ENCODE measurements at places on chromosomes 1 and 21. TPM values are rescaled to one million over a fixed set of nuclear protein-coding genes. Genes with fewer than 3 reads are reported as not detected.

DNA sequence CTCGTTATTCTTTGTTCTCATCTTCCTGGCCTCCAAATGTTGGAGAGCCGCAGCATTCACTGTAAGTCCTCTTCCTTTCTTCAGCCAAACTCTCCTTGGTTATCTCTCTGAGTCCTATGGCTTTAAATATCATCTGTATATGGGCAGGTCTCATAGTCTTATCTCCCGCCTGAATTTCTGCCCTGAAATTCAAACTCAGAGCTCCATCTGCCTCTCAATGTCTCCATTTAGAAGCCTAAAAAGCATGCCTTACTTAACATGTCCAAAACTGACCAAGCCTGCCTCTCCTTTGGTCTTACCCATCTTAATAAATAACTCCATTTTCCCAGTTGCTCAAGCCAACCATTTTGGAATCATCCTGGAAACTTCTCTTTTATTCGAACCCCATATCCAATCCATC, 80.7 kb downstream of the DHRS3 start:
- H3K36me3 ChIP-seq = no peaks in the 10 kb centered on the region
- H3K27me3 ChIP-seq = no peaks in the 10 kb centered on the region
- H3K4me1 ChIP-seq = peaks cover 25% of the 10 kb centered on the region
- no peak overlapping the region for H3K27ac ChIP-seq
- no peak for DNase-seq

GRCh38 chr1:41274752-41275545, 32.8 kb upstream of the SCMH1 start:
- H3K4me3 ChIP-seq = no peak overlapping the region
- H3K36me3 ChIP-seq = no peaks in the 10 kb centered on the region
- H3K27ac ChIP-seq = no peak overlapping the region
- no peaks in the 10 kb centered on the region for H3K27me3 ChIP-seq
- H3K4me1 ChIP-seq = no peaks in the 10 kb centered on the region
- no peak for DNase-seq

DNA sequence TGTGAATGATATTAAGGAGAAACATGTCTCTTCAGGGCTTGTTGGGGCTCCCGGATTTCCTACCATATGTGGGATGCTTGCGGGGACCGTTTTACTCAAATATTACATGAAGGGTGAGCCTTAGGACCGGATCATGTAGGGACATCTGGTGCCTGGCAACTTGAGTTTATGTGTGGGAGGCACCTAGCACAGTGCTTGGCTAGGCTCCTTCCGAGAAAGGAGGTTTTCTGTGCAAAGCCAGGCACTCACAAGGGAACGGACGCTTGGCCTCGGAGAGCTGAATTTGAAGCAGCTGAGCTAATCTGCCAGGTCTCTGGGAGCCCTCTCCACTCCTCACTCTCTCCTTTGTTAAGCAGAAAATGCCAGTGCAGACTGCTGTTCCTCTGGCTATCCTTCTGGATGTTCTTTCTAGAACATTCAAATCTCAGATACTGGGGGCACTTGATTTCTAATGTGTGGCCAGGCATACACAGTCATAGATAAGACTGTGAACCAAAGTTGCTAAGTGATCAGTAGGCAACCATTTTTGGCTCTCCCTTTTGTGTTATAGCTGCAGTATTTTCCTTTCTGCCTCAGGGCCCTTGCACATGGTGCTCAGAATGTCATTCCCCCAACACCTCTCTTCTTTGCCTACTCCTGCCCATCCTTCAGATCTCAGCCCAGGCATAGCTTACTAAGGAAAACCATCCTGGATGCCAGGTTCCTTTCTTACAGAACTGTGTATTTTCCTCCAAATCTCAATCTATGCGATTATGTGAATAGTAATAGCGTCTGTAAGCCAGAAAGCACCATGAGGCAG, 216.6 kb upstream of the CSF3R start:
- H3K4me1 ChIP-seq = no peaks in the 10 kb centered on the region
- DNase-seq = no peak
- H3K27ac ChIP-seq = no peak overlapping the region
- H3K4me3 ChIP-seq = no peak overlapping the region
- H3K36me3 ChIP-seq = no peaks in the 10 kb centered on the region
- H3K27me3 ChIP-seq = peaks cover 21% of the 10 kb centered on the region

DNA sequence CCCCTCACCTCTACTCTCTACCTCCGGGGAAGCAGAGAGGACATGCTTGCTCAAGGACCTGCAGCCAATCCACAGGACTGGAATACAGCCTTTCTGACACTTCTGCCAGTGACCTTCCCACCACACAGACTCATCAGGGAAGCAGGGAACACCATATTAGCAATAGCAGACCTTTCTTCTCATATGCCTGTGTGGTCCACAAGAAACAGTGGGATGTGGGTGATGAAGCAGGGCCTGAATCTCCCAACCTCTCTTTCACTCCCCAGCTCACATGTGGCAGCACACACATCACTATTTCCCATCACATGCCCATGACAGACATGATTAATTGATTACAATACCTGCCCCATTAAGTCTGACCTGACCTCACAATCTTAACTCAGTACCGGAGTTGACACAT, 695.1 kb downstream of the MATN1 start:
- H3K4me1 ChIP-seq = no peaks in the 10 kb centered on the region
- H3K27me3 ChIP-seq = no peaks in the 10 kb centered on the region
- H3K27ac ChIP-seq = no peak overlapping the region
- no peak for DNase-seq

- H3K27me3 ChIP-seq = no peaks in the 10 kb centered on the region
- no peaks in the 10 kb centered on the region for H3K36me3 ChIP-seq
- no peak for DNase-seq
- H3K4me1 ChIP-seq = no peaks in the 10 kb centered on the region
Observed at GRCh38 chr1:107786203-107786845, 178.7 kb downstream of the VAV3 start.

DNA sequence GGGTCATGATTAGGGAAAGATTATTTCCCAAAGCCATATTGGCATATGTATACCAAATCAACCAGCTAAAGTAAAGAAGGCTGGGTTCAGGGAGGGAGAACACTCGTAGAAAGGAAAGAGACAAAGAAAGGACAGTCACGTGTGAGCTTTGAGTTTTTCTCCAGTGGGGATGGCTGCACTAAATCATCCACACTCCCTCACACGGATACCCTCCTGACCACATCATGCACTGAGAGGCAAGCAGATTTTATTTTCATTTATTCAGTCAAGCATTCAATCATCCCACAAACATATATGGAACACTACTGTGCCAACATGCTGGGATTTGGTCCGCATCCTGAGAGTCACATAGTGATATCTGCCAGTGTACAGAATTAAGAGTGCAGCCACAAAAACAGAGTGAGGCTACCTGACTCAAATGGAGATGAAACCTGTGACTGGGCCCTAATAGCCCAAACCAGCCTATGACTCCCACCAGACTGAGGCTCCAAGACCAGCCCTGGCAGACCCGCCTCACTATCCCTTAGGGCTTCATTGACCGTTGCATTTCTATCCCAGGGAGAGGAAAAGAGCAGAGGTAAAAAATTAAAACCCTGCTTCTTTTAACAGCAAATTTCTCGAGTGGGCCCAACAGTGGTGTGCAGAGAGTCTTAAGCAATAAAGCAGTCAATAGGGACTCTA, 155.9 kb downstream of the BARHL2 start:
- no peaks in the 10 kb centered on the region for H3K27me3 ChIP-seq
- DNase-seq = no peak
- H3K36me3 ChIP-seq = no peaks in the 10 kb centered on the region
- H3K4me3 ChIP-seq = no peak overlapping the region

- H3K36me3 ChIP-seq = no peaks in the 10 kb centered on the region
- DNase-seq = no peak
- H3K27ac ChIP-seq = no peak overlapping the region
- no peaks in the 10 kb centered on the region for H3K27me3 ChIP-seq
- no peaks in the 10 kb centered on the region for H3K4me1 ChIP-seq
Observed at GRCh38 chr1:213931836-213932235, 55.9 kb upstream of the PROX1 start.

GRCh38 chr1:15948595-15949452, 27.1 kb downstream of the ZBTB17 start:
- peaks cover 60% of the 10 kb centered on the region for H3K4me1 ChIP-seq
- H3K36me3 ChIP-seq = peaks cover 55% of the 10 kb centered on the region
- H3K27ac ChIP-seq = peak overlapping the region; percentile 99
- H3K27me3 ChIP-seq = no peaks in the 10 kb centered on the region
- peak overlapping the region; percentile 8 for H3K4me3 ChIP-seq

GRCh38 chr1:194476351-194476750, 1289.9 kb upstream of the B3GALT2 start:
- no peaks in the 10 kb centered on the region for H3K27me3 ChIP-seq
- H3K4me3 ChIP-seq = no peak overlapping the region
- H3K27ac ChIP-seq = no peak overlapping the region
- no peaks in the 10 kb centered on the region for H3K36me3 ChIP-seq

- H3K36me3 ChIP-seq = no peaks in the 10 kb centered on the region
- 0 out of 2 replicates have a peak, but pooled peaks cover 2% of the 10 kb centered on the region for H3K27me3 ChIP-seq
- no peak overlapping the region for H3K4me3 ChIP-seq
- no peak for DNase-seq
Observed at GRCh38 chr1:207417076-207417475, 37.1 kb upstream of the CR2 start.

DNA sequence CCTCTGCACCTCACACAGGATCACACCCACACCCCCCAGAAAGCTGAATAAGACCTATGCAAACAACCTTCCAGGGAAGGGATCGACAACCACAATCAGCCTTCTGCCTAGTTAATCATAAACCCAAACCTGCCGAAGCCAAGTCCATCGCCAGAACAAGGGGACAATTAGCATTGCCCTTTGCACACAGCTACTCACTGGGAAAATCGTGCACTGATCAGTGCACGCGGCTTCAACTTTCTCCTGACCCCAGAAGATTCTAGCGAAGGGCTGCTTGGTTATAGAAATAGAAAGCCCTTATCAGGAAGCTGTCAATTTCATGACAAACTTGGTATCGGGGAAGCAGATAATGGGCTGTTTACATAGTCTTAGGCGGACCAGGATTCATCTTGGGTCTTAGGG, 29.5 kb downstream of the RUNX1 start:
- peaks cover 9% of the 10 kb centered on the region for H3K4me1 ChIP-seq
- H3K27ac ChIP-seq = no peak overlapping the region
- no peaks in the 10 kb centered on the region for H3K36me3 ChIP-seq
- H3K4me3 ChIP-seq = no peak overlapping the region
- no peaks in the 10 kb centered on the region for H3K27me3 ChIP-seq

DNA sequence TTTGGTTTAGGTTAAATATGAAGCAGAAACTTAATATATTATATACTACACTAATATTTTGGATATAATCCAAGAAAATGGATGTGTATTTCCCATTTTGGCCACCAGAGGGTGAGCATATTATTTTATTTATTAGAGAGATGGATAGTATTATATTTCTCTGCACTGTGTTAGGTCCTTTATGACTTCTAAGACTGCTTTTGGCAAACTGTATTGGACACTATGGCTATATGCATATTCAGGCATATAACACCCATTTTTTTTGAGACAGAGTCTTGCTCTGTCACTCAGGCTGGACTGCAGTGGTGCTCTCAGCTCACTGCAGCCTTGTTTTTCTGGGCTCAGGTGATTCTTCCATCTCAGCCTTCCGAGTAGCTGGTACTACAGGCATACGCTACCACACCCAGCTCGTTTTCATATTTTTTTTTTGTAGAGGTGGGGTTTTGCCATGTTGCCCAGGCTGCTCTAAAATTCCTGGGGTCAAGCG, 17.8 kb upstream of the PGM1 start:
- H3K27me3 ChIP-seq = no peaks in the 10 kb centered on the region
- no peaks in the 10 kb centered on the region for H3K36me3 ChIP-seq
- H3K4me3 ChIP-seq = no peak overlapping the region
- H3K4me1 ChIP-seq = no peaks in the 10 kb centered on the region
- DNase-seq = peak; percentile 32

GRCh38 chr1:85884372-85885035, 176.3 kb upstream of the ZNHIT6 start:
- no peak for DNase-seq
- no peak overlapping the region for H3K27ac ChIP-seq
- H3K27me3 ChIP-seq = no peaks in the 10 kb centered on the region
- H3K4me3 ChIP-seq = no peak overlapping the region
- no peaks in the 10 kb centered on the region for H3K4me1 ChIP-seq

GRCh38 chr1:29856340-29857114, 620.2 kb downstream of the PTPRU start:
- no peaks in the 10 kb centered on the region for H3K27me3 ChIP-seq
- no peaks in the 10 kb centered on the region for H3K36me3 ChIP-seq
- no peak overlapping the region for H3K4me3 ChIP-seq

DNA sequence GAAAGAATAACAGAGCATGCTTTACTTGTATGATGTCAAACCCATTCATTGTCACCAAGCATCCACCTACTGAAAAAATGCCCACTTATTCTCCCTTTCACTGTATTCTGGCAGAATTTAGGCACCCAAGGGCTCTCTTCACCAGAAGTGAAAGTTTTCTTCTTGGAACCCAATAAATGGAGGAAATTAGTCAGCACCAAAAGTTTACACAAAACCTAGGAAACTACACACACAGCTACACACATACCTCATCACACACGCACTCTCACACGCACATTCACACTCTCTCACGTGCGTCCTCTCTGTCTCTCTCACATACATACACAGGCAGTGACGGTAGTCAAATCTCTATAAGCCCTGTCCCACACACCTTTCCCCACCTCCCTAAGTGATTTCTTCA, 37.6 kb downstream of the MCOLN2 start:
- no peaks in the 10 kb centered on the region for H3K36me3 ChIP-seq
- no peaks in the 10 kb centered on the region for H3K4me1 ChIP-seq
- H3K27me3 ChIP-seq = peaks cover 3% of the 10 kb centered on the region
- no peak overlapping the region for H3K4me3 ChIP-seq
- no peak for DNase-seq

DNA sequence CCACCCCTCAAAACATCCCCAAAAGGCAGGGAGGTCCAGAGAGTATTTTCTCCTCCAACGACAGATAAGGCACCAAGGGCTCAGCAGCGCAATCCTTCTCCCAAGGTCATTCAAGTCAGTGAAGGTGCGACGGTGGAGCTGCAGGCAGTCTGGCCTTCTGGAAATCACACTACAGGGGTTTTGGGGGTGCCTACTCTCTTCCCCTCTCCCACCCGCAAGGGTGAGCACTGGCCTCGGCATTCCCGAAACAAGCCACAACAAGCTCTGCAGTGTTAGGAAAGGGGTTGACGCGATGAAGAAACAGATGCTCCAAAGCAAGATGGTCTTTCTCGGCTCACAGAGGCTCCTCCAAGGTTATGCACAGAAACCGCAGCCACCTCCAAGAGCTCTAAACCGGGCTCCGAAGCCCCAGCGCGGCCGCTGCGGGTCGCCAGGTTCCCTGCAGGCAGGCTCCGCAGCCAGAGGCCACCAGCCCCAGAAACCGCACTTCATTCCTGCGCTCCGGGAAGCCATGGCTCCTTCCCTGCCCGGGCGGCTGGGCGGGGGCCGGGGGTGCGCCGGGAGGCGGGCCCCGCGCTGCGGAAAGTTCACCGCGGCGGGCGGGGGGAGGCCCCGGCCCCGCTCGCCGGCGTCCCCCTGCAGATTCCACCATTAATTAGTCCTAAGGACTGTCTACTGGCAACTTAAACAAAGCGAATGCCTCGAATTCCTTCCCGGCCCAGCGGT, 1.1 kb downstream of the LUZP1 start:
- no peaks in the 10 kb centered on the region for H3K27me3 ChIP-seq
- H3K27ac ChIP-seq = peak overlapping the region; percentile 47
- peak; percentile 64 for DNase-seq
- peaks cover 22% of the 10 kb centered on the region for H3K4me1 ChIP-seq

ETV3L gene
- not detected for total RNA-seq

DISC1 gene
- 3.8 TPM for total RNA-seq

IL10 gene
- total RNA-seq = not detected

LCE2A gene
- not detected for total RNA-seq

FAM43B gene
- not detected for total RNA-seq

ADGRB2 gene
- 15.8 TPM for total RNA-seq

GUCA2A gene
- total RNA-seq = not detected

CRNN gene
- not detected for total RNA-seq

KRTAP7-1 gene
- not detected for total RNA-seq

CYP4Z1 gene
- not detected for total RNA-seq

HSPG2 gene
- 62.3 TPM for total RNA-seq

RPTN gene
- total RNA-seq = not detected

LCE1D gene
- total RNA-seq = not detected

Data from SJSA1 (cell line).